ENCODE measurements at places on chromosomes 16 and 17. TPM values are rescaled to one million over a fixed set of nuclear protein-coding genes. Genes with fewer than 3 reads are reported as not detected.

ZNF629 gene
- total RNA-seq = 25.6 TPM

ARHGAP23 gene
- 129 TPM for total RNA-seq

MYH2 gene
- not detected for total RNA-seq

C16orf92 gene
- total RNA-seq = not detected

SMIM5 gene
- total RNA-seq = 0.31 TPM

LRRC75A gene
- 15.8 TPM for total RNA-seq

TBC1D26 gene
- 0.85 TPM for total RNA-seq

OR3A3 gene
- total RNA-seq = not detected

MFAP4 gene
- not detected for total RNA-seq

TMED6 gene
- 0.59 TPM for total RNA-seq

SNX20 gene
- total RNA-seq = not detected

RTN4RL1 gene
- total RNA-seq = 0.35 TPM

ITGAL gene
- 0.50 TPM for total RNA-seq

SLC25A19 gene
- 18.7 TPM for total RNA-seq

NFAT5 gene
- 33.0 TPM for total RNA-seq

CTF1 gene
- 11.6 TPM for total RNA-seq

GRCh38 chr17:31806921-31807320, 52.1 kb downstream of the COPRS start:
- DNase-seq = no peak

DNA sequence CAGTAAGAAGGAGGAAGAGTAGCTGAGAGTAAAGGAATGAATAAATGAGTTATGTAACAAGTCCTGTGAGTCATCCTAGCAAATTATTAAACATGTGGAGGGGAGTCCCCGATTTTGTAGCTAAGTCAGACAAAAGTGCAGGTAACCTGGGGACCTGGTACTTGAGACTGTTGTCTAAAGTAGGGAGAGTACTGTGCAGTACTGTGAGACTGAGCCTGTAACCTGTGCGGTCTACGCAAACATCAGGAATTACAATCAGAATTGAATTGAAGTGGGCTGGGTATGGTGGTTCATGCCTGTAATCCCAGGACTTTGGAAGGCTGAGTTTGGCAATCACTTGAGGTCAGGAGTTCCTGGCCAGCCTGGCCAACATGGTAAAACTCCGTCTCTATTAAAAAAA, 35.7 kb downstream of the IKZF3 start:
- no peak for DNase-seq

GRCh38 chr17:68344701-68345136, 53.4 kb downstream of the ARSG start:
- DNase-seq = no peak

- DNase-seq = no peak
Measured at GRCh38 chr17:27623614-27624013, 7.4 kb upstream of the LGALS9 start.

GRCh38 chr16:65745-66144, 6.7 kb downstream of the RHBDF1 start:
- DNase-seq = peak; percentile 52

DNA sequence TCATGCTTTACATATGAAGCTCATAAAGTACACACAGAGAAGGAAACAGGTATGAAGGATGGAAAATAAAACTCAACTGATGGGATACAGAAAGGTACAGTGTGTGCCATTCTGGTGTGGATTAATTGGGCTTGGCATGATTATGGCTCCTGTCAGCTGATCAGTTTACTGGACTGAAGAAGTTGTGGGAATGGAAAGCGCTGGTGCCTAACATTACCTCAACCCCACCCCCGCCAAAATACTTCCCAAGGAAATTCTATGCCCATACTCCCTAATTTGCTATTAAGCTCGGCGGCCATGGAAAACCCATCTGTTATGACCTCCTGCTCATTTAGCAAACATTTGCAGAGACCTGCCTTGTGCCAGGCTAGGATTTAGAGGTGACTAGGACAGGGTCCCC, 16.6 kb upstream of the PMFBP1 start:
- no peak for DNase-seq

- peak; percentile 95 for DNase-seq
Measured at GRCh38 chr17:50027881-50028735, 27.8 kb upstream of the ITGA3 start.

- no peak for DNase-seq
Measured at GRCh38 chr17:66322764-66323163, 20.4 kb downstream of the PRKCA start.

- DNase-seq = no peak
Measured at GRCh38 chr16:57616876-57617275, 11.6 kb upstream of the ADGRG1 start.

- DNase-seq = peak; percentile 59
Measured at GRCh38 chr16:47732523-47733111, 271.5 kb downstream of the PHKB start.

GRCh38 chr16:84218176-84218823, 21.5 kb downstream of the KCNG4 start:
- no peak for DNase-seq

- no peak for DNase-seq
Measured at GRCh38 chr16:13421726-13422125, 498.2 kb upstream of the ERCC4 start.

GRCh38 chr16:54453871-54454270, 167.3 kb upstream of the IRX3 start:
- no peak for DNase-seq

DNA sequence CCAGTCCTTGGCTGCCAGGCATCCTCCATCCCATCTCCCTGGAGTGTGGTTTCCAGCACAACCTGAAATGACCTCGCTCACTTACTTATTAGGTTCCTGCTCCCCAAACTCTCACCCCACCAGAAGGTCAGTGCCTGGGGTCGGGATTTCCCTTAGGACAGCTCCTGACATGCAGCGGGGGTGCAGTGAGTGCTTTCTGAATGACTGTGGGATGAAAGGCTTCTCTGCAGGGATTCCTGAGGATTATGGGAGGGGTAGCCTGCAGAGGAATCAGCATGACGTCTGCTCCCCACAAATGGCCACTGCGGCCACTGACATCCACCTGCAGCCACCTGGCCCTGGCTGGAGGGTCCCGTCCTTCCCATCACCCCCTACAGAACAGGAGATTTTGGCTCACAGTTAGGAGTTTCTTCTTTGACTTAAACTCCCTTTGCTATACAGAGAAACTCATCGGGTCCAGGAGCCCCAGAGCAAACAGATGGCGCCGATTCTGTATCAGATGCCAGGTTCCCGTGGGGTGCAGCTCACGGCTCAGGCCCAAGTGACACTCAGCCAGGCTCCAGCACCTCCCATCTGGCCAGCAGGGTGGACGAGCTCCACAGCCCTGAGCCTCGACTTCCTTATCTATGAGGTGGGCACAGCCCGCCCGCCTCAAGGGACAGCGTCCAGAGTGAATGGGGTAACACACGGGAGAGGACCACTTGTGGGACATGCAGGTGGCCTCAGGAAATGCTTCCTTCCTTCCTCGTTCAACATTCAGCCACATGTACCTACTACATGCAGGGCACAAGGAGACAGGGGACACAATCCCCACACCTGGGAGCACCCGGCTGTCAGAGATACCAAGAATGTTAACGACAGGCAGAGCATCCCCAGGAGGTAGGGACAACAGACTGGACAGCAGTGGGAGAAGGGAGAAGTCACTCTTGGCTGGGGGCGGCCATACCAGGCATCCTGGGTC, 69.8 kb downstream of the RMI2 start:
- no peak for DNase-seq

- no peak for DNase-seq
Measured at GRCh38 chr17:81976332-81977210, 858 bp upstream of the ASPSCR1 start.

- no peak for DNase-seq
Measured at GRCh38 chr16:19417640-19418039, at the start of gene TMC5. Gene TMC5, plus strand, starts transcription at chr16:19417883. Its CDS starts 22,156 bp downstream, at chr16:19440039.

DNA sequence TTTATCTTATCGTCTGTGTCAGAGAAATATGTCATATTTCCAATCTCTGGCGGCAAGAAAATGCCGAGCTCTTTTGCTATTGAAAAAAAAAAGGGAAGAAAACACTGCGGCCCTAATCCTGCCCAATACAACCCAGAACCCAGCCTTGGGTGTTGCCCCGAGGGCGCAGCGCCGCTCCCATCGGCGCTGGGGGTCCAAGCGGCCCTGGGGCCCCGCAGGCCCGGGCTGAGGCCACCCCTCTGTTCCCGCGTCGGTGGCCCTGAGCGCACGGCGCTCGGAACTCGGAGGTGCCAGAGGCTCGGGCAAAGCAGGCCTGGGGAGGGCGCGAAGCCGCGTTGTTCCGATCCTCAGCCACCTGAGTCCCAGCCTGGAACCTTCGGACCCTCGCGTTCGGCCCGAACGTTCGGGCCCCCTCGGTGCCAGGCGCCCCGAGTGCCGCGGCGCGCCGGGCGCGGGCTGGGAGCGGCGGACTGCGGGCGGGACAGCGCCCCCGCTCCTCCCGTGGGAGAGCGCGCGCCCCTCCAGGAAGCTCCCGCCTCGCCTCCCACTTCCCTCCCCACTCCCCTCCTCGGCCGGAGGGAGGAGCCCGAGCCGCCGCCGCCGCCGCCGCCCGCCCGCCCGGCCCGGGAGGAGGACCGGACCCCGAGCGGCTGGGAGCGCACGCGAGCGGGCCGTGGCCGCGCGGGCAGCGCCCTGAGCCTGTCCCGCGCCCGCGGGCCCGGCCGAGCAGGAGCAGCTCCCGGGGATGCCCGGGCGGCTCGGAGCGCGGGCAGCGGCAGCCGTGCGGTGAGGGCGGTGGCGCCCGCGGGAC, at the start of gene CPNE2:
TSS of gene CPNE2 (plus strand) at position 609 of the 811 bp plus-strand sequence. CDS start 18,160 bp downstream, outside the sequence.
- DNase-seq = no peak

DNA sequence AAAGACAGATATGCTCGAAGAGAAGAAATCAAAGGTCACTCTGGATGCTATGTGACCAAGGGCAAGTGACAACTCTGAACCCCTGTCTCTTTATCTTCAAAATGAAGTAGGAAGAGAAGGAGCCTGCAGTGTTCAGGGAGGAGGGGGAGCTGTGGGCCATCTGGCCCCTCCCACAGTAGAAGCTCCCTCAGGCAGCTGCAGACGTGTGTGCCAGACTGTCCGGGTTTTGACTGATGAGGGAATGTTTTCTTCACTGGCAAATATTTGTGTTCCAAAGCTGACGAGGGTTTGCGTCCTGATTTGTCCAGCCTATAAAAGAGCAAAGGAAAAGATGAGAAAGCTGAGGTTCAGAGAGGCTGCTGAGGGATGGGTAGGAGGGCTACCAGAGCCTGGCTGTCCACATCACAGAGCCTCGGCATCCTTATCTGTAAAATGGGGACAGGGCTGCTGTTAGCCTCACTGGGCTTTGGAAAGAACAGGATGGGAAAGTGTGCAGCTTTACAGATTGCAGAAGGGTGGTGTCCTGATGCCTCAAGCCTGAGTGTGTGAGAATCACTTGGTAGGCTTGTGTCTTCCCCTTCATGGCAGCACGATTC, 1.8 kb upstream of the GINS2 start:
- DNase-seq = no peak

GRCh38 chr16:28161626-28162025, 50.1 kb downstream of the XPO6 start:
- DNase-seq = no peak

GRCh38 chr16:89505204-89506112, 2.7 kb upstream of the SPG7 start:
- DNase-seq = peak; percentile 89

GRCh38 chr16:12659871-12660270, 143.8 kb downstream of the CPPED1 start:
- DNase-seq = no peak

GRCh38 chr16:73000907-73001521, 46.9 kb downstream of the ZFHX3 start:
- DNase-seq = no peak

DNA sequence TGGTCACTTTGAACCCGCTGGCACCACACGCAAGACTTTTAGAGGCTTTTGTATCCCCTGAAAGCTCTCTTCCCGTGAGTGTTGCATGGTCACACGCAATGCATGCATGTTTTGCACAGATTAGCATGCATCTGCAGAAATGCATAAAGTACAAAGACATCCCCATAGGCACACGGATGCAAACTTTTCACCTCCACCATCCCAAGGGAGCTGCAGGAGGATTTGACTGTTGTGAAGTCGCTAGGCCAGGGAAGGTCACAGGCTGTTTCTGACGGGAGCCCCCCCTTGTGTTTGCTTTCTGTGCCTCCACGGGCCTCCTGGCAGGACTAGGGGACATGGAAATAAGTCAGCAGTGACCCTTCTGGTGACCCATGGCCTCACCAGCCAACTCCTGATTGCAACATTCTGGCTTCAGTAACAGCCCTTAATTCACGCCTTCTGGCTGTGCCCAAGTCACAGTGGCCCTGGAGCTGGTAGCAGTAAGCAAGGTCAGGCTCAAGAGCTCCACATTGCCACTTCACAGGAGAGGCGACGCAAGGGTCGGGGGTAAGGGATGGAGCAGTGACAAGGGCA, 45.1 kb downstream of the SOX9 start:
- DNase-seq = no peak

GRCh38 chr17:5793899-5794298, 209.6 kb upstream of the NLRP1 start:
- DNase-seq = no peak

DNA sequence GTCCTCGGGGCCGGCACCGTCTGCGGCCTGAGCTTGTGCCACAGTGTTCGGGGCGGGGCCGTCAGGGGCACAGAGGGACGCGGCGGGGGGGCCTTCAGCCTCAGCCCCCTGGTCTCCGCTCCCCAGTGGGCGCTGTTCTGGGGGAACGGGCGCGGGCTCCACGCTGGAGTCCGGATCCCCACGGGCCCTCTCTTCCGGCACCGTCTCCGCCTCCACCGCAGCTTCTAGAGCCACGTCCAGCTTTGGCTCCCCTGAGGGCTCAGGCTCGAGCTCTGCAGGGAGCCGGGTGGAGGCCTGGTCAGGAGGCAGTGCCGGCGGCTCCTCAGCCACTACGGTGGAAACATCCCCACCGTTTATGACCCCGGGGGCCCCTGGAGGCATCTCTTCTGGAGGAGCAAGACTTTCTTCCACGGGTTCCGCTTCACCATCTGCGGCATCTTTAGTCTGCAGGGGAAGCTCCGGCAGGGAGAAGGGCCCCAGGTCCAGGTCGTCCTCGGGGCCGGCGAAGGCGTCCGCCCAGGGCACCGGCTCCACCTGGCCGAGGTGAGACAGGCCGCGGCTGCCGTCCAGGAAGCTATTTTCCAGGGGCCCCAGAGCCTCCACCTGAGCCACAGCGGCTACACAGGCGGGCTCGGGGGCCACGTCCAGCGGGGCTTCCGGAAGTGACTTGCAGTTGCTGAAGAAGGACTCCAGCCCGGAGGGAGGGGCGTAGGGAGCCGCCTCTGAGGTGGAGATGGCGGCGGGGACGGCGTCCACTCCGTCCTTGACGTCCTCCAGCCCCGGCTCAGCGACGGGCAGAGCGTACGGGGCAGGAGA, 62.4 kb downstream of the ZNF778 start:
- no peak for DNase-seq
